Naive B cell (primary cell): ENCODE measurements at places on chromosomes 16 and 17.

GRCh38 chr17:55757659-55758058, 6.8 kb downstream of the PCTP start:
- DNase-seq = no peak

DNA sequence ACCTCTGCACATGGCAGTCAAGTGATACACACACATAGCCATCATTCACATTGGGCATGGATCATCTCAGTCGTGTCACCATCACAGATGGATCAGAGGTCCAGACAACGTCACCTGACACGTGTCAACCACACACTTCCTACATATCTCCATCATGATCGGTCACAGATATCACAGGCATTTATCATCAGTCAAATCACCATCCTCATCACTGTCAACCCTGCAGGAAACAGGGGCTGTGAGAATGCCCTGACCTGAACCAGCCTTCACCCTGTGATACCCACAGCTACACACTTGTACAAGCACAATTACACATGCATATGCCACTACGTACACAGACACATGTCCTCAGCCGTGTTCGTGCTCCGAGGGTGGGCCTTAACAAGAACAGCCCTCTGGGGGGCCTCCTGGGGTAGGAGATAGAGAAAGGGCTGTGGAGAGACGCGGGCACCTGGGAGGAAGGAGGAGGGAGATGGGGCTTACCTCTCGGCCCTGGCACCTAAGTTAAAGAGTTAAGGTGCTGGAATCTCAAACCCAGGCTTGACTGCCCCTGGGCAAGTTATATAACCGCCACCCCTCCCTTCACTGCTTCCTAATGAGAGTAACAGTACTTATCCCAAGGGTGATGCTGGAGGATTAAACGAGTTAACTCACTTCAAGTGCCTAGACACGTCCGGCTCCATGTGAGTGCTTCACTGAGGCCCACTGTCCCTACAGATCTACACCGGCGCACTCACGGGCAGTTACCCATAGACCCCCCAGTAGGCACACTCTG, 1.1 kb downstream of the SLC12A4 start:
- peak; percentile 9 for DNase-seq

DNA sequence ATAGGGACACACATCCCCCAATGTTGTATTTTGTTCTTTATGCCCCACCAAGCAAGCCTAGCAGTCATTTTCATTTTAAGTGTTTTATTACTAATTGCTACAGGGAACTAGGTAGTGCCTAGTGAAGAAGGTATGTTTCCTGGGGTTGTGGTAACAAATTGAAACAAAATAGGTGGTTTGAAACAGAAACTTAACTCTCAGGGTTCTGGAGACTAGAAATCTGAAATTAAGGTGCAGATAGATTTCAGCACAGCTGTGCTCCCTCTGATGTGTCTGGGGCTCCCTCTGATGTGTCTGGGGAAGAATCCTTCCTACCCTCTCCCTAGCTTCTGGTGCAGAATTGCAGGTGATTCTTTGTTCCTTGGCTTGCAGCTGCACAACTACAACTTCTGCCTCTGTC, 390.1 kb downstream of the ZFHX3 start:
- no peak for DNase-seq

- DNase-seq = no peak
These were observed 49.8 kb downstream of the ABCC12 start for GRCh38 chr16:48105976-48106375.

DNA sequence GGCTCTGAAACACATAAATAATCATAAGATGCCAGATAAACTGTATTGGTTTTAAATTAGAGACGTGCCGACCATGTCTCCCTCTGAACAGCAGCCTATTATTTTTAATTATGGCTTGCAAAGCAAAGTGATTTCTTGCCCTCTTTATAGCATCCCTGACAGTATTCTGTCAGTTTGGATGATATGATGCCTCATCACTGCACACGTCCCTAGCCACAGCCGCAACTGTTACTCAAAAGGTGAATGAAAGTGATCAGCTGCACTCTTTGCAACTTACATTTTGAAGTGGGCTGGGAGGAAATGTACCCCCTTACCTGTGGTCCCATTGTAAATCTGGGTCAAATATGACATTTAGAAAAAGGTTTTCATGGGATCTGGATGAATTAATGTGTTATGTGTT, 389.9 kb downstream of the MAF start:
- DNase-seq = no peak

GRCh38 chr17:9465210-9465921, 110.3 kb downstream of the STX8 start:
- no peak for DNase-seq
